ENCODE measurements at places on chromosomes 6 and 20.

- no peak for DNase-seq
Observed at GRCh38 chr6:42507195-42507594, 55.5 kb upstream of the TRERF1 start.

DNA sequence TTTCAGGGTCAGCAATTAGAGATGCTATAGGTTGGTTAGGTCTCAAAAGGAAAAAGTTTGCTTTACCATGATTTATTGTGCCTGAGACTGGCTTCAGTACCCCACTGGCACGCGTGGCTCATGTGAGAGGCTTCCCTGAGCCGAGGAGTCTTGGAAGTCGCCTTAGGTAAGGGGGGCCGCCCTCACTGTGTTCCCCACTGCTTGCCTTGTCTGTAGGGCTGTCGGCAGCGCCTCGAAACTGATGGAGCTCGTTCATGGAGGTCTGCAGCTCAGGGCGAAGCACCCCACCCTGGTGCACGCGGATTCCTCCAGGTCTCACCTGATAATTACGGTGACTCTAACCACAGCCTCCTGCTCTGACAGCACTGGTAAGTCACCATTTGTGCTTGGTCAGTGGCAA lies 39.2 kb downstream of the FRMD1 start:
- no peak for DNase-seq

DNA sequence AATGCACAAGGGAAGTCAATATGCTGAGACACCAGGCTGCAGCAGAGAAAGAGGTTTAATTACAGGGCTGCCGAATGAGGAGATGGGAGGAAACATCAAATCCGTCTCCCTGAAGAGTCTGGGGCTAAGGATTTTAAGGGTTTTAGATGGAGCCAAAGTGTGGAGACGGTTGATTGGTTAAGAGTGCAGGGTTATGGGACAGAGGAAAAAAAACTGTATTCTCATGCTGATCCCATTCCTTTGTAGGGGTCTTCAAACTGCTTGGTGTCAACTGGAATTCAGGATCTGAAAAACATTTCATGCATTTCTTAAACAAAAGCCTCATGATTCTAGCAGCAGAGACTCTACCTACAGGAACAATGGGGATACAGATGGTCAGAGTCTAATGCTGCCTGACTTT lies 96.1 kb upstream of the SYNDIG1 start:
- no peak for DNase-seq

- no peak for DNase-seq
Observed at GRCh38 chr6:148392671-148393070, 50.0 kb downstream of the SASH1 start.

- no peak for DNase-seq
Observed at GRCh38 chr6:116536216-116536621, 9.3 kb downstream of the TRAPPC3L start.

DNA sequence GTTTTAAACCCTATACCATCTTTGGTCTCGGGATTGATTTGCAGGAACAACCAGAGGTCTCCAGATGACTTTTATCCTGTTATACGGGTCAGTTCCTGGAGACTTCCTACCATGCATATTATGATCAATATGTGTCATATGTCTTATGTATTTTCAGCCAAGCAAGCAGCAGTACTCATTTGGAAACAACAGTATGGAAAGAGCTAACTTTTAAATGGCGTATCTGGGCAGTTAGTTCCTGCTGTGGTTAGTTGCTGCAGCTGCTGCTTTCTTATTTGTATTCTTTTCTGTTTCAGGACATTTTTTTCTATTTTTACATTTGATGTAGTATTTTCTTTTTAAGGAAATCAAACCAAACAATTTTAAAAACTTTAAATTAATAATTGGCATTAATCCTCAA lies 207.5 kb downstream of the MANEA start:
- DNase-seq, result no peak

DNA sequence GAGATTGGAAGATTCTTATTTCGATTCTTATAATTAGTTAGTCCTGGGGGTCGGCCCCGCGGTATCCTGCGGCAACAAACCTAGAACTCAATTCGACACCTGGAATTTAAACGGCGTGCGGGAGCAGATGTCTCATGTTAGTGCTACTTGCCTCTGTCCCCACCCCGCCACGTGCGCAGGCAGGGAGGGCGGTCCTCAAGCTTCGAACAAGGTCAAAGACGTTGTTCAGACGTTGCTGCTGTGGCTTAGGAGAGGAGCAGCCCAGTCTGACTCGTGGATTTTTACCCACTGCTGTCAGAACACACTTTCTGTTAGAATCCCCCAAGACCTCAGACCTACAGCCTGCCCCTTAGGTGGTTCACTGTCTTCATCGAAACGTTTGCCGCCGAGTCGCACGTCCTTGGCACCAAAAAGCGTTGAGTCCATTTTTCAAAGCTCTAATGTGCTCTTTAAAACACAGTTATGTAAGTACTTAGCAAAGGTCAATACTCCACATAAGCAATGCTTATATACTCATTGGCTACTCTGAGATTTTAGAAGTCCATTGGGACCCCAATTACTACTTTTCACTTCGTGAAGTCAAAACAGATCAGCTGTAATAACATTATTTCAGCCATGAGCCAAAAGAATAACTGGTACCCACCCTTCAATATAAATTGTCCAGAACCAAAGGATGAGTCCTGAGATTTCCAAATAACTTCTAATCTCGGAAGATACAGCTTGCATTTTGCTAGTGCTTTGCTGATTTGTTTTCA lies 2.7 kb upstream of the C6orf62 start:
- no peak for DNase-seq

- no peak for DNase-seq
Observed at GRCh38 chr20:48679599-48679998, 148.2 kb downstream of the PREX1 start.

Data from NCI-H446 treated with DMSO at 0.1 percent for 48 hours (cell line).